Uterus (tissue), 4 donors: ENCODE measurements at places on chromosomes 1 and 21.
A peak's percentile ranks its signal among the peaks of the same experiment; 100 is the strongest.

DNA sequence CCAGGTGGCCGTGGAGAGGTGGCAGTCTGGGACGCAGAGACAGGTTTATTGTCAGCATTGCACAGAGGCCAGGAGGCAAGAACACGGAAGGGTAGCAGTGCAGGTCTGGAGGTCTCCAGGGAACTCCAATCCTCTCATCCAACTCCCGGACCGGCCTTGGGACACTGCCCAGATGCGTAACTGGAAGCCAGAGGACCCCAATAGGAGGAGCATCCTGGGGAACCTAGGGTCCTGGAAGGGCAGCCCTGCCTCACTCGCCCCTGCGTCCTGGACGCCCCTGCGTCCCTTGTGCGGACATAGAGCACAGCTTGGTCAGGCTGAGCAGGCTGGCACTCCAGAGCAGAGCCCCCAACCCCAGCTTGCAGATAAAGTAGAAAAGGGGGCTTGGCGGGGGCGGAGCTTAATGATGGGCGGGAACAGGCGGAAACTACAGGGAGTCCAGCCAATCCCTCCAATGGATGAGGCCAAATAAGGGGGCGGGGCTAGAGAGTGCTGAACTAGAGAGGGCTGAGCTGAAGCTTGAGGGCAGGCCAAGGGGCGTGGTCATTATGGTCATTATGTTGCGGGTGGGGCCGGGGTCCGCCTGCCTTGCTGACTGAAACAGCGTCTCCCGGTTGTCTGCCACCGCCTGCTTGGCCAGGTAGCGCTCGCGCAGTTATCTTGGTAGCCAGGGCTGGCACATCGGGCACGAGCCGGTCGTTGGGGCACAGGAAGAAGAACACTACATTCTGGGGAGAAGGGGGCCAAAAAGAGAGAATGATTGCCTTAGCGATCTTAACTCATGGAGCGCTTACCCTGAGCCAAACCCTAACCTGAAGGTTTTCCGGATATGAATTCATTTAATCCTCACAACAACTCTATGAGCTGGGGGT lies 3.7 kb upstream of the ARHGEF19 start:
- DNase-seq, result peak; percentile 90

- no peak for DNase-seq
Measured at GRCh38 chr21:32548978-32549377, 36.3 kb downstream of the TCP10L start.

DNA sequence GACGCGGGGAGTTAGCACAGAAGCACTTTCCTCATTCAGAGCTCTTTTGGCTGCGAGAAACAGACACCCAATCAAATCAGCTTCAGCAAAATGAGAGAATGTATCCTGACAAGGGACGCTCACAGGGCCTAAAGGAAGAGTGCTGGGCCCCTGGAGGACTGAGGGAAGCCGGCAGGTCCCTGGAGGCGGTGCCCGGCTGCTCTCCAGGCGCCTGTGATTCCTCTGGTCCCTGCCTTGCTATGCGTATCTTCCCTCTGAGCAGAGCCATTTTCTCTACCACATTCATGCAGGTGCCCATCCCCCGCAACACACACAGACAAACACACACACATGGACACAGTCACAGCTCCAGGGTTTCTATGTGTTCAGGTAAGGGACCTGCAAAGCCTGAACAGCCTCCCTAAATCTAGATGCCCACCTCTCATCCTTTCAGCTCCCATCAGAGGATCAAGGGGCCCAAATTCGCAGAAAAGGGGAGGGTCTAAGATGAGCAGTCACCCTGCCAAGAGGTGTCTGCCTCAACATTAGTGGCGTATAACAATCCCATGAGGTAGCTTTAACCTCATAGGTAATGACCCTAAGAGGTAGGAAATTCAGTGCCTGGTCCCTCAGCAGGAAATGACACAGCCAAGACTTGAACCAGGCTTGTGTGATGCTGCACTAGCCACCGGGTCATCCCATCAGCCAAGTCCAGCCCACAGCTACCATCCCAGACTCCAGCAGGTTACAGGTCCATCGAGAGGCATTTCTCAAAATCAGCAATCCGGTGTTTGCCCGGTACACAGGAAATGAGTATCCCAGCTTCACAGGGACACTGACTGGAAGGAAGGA lies 29.0 kb downstream of the PTAFR start:
- DNase-seq, result no peak

GRCh38 chr21:29671728-29672127 lies 268.1 kb downstream of the GRIK1 start:
- no peak for DNase-seq

- DNase-seq, result no peak
Measured at GRCh38 chr1:183995322-183996039, 42.0 kb downstream of the COLGALT2 start.

- DNase-seq, result no peak
Measured at GRCh38 chr21:42527489-42528158, 14.0 kb downstream of the SLC37A1 start.
